CD8-positive, alpha-beta memory T cell (primary cell): ENCODE measurements at places on chromosomes 7 and 10. TPM values are rescaled to one million over a fixed set of nuclear protein-coding genes. Genes with fewer than 3 reads are reported as not detected.

MSMB gene
- not detected for total RNA-seq

ANKRD2 gene
- total RNA-seq, result not detected

ABCB1 gene
- total RNA-seq, result 17.0 TPM

BICC1 gene
- total RNA-seq, result not detected

PNLIPRP3 gene
- not detected for total RNA-seq

PLXNA4 gene
- total RNA-seq, result not detected

CLDN4 gene
- not detected for total RNA-seq

POT1 gene
- 24.0 TPM for total RNA-seq

AGR3 gene
- total RNA-seq, result not detected

GRCh38 chr7:157501581-157501980 lies 164.8 kb downstream of the DNAJB6 start:
- DNase-seq, result no peak

DNA sequence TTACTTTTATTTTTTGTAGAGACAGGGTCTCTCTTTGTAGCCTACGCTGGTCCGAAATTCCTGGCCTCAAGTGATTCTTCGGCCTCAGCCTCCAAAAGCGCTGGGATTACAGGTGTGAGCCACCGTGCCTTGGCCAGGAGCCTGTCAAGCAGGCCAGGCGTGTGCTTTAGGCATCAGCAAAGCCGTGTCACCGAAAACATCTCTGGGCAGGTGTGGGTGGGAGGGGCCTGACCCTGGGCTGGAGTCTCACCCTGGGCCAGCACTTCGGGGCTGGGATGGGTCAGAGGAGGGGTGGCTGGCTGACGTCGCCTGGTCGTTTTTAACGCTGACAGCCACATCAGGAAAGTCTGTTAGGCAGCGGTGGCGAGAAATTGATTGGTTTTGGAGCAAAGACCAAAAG lies 80.9 kb downstream of the UNCX start:
- DNase-seq, result no peak

GRCh38 chr7:90709501-90710465 lies 113.7 kb downstream of the CDK14 start:
- DNase-seq, result no peak

GRCh38 chr10:88081457-88082054 lies 218.1 kb downstream of the PTEN start:
- no peak for DNase-seq

- DNase-seq, result no peak
These were observed 3.5 kb upstream of the ATP6V0E2 start for GRCh38 chr7:149870274-149870673.

- peak; percentile 76 for DNase-seq
These were observed 65.2 kb upstream of the TM9SF3 start for GRCh38 chr10:96651998-96652431.

DNA sequence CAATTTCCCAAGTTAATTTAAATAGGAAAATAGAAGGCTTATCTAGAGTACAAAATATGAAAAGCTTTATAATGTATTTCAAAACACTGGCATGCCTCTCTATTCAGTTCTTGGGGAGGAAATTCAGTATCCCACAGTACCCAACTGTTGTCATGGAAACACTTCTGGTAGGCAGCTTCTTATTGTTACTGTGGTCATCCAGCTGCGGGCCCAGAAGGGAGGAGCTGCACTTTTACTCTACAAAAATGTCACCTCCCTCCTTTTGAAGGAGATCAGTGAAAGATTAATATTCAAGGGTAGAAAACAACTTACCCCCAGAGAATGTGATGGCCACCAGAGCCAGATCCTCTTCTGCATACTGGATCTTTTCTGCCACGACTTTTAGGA lies 202.8 kb downstream of the RAPGEF5 start:
- no peak for DNase-seq

DNA sequence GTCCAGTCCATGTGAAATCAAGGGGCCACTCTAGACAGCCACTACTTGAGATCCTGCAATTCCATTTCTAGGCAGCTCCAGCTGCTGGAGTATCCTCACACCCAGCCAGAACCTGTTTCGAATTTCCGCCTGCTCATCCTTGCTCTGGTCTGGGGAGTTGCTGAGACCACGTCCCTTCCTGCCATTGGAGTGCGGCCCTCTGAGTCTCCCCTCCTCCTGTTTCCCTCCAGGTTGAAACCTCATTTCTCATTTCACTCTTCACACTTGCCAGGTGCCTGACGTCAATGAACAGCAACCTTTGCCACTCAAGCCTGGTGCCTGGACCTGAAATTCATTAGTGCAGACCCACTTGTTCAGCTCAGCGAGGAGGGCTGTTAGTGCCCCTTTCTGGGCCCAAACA lies 307.5 kb upstream of the SHH start:
- no peak for DNase-seq

DNA sequence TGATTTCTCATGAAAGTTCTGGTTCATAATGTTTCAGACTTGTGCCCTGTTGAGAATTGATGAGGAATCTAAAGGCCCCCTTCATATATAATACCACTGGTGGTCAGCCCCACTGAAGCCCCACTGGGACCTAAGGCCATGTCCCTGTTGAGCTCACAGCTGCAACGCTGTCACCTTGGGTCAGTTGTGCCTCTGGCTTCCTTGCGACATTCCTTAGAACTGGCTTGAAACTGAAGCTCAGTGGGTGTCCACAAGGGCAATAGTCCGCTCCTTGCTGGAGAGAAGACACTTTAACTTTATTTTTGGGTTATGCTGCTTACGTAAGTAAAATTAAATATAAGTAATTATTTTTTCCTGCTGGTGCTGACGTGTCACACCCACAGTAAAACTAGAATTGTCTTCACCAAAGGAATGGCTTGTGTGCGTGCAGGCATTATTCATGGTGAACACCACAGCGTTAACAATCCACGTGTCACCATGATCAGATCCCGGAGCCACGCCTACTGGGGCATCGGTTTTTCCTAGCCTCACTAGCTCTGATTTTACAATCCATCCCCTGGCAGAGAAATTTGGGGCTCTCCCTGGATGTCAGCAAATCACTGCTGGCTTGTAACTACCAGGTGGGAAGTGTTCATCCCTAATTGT lies 66.5 kb downstream of the BICC1 start:
- no peak for DNase-seq

DNA sequence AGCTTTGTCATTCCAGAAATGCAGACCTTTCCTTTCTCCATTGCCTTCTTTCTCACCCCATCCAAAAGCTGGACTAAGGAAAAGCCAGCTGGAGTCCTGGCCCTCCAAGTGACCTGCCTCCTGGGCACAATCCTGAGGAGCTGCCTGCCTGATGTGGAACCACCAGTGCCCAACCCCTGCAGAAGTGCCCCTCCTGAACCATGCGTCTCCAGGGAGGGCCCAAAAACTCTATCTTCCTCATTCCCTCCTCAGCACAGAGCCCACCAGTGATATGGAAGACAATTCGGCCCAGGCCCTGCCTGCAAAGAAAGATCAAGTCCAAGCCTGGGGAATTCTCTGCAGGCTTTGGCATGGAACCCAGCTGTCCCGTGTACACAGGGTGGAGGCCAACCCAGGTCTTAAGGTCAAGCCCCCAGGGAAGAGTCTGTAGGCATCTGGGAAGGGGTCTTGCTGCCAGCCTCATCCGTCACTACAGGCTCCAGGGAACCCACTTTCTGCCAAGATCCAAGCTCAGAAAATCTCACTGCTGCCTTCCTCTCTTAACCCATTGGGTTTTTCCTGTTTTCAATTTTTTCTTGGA lies 3.5 kb upstream of the GRID1 start:
- DNase-seq, result no peak

- no peak for DNase-seq
These were observed 58.7 kb upstream of the TMEM106B start for GRCh38 chr7:12152196-12152918.

DNA sequence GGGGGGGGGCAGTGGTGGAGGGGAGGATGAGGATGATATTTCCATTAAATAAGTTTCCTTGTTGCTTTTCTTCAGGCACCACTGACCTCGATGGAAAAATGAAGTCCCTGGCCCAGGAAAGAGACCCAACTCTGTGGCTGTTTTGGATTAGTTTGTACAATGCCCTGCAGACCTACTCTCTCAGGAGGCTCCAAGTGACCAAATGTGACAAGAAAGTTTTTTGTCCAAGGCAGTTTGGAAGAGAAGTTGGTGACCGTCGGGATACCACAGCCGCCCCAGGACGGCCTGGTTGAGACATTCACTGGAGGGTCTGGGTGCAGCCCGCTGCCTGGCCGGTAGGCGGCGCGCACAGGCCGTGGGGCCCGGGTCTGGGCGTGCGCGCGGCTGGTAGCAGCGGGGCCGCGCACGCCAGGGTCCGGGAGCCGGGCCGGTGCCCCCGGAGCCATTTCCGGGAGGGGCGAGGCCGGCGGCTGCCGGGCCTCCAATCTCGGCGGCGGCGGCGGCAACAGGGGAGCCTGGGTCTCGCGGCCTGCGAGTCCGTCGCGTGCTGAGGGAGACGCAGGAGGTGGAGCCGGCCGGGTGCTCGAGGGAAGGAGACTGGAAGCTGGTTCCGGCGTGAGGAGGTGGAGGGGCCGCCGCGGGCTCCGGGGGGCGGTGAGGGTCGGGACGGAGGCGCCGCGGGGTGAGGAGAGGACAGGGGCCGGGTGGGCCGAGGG lies at the start of gene SGPL1:
SGPL1 (plus strand) TSS at position 445 of the 716 bp plus-strand sequence. CDS start 906 bp downstream, outside the sequence.
- peak; percentile 81 for DNase-seq

DNA sequence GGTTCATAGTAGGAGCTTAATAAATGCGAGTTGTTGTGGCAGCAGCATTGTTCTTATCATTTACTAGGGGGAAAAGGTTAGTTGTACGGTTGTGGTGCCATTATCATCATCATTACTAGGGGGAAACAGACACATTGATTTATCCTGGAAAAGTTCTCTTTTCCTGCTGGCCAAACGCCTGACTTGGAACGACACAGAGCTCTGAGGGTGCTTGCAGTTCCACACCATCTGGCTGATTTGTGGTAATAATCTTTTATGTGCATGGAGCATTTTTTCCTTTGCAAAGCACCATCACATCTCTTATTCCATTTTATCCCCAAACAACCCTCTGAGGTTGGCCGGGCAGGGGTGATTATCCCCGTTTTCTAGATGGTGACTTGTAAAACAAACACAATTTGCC lies 219.4 kb downstream of the BUB3 start:
- no peak for DNase-seq
